ENCODE measurements at places on chromosomes 6 and 20.

GRCh38 chr6:39263303-39264037, 34.2 kb upstream of the KCNK5 start:
- no peak for DNase-seq

DNA sequence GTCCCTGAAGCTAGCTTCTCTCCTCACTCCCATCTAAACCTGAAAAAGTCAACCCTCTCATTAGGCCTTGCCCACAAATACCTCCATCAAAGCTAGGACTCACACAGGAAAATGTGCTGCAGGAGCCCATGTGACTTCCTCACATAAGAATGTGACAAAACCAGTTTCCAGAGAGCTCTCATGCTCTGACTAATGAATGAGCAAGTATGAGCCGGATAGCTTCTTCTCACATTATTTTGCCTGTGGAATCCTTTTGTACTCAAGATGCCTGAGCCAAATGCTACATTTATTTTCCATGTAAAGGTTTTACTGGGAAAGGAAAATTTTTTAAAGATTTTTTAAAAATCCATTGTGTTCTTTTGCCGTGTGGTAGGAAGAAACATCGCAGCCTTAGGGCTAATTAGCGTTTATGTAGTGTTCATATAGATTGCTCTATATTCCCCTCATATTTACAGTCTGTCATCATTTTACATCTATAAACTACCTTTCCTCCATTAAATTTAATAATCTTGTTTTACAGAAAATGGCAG, 68.6 kb upstream of the CCN6 start:
- DNase-seq = no peak

GRCh38 chr6:156595476-156595875, 181.7 kb upstream of the ARID1B start:
- DNase-seq = no peak

DNA sequence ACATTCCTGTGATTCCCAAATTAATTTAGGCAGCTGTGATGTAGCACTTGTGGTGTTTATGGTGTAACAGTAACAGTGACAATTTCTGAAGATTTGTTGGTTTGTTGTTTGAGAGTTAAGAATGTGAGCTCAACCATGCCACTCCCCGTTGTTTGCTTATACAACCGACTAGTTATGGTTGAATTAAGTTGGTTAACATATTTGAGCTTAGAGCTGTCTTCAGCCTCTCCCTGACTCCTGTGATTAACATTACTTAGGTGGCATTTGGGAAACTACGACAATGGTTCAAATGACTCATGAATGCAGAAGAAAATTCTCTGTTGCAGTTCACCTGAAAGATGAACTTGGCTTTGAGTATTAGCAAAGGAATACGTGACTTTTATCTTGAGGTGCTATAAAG, 35.9 kb upstream of the PRL start:
- no peak for DNase-seq

DNA sequence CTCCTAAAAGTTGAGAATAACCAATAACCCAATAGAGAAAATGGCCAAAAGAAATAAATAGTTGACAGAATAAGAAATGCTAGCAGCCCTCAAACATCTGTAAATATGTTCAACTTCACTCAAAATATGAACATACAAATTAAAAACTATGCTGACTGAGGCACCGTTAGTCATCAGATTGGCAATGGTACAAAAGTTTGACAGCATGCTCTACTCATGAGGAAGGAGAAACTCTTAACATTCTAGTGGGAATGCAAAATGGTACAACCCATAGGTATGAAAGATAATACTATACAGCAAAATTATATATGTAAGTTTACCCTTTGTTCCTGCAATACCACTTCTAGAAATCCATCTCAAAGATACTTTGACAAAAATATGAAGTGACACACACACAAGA, 1.6 kb upstream of the ZSCAN12 start:
- DNase-seq = no peak
